ENCODE measurements at places on chromosomes 11 and 22. TPM values are rescaled to one million over a fixed set of nuclear protein-coding genes. Genes with fewer than 3 reads are reported as not detected.

DNA sequence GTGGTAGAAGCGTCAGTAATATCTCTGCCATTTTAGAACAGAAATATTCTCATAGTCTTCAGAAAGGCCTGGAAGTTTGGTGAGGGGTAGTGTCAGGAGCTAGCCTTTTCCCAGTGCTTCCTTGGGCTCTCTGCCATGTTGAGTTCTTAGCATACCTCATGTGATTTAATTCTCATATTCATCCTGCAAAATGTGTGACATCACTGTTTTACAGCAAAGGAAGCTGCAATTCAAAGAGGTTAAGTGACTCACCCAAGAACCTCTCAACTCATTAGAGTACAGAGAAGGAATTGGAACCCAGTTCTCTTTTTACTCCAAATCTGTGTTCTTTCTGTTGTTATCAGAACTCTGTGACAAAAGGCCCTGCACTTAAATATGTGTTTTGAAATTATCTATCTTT is 72.1 kb downstream of the RNF169 start:
- no peak for DNase-seq

GRCh38 chr22:49660794-49661781 is 166.6 kb downstream of the BRD1 start:
- DNase-seq, result no peak

The GRIK4 gene
- total RNA-seq, result 0.05 TPM

GRCh38 chr22:17980638-17981051 is 43.7 kb downstream of the MICAL3 start:
- no peak for DNase-seq

DNA sequence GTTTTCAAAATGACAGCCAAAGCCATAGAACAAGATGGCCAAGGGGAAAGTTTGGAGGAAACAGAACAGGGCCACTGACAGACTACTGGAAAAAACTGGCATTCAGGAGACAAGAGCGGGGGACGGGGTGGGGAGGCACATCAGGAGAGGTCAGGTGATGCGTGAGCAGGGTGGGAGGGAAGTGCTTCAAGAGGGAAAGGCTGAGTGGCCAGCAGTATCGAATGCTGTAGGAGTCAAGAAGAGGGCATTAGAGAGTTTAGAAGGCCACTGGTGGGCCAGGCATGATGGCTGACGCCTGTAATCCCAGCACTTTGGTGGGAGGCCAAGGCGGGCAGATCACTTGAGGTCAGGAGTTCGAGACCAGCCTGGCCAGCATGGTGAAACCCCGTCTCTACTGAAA is 8.2 kb downstream of the GTPBP1 start:
- DNase-seq, result no peak

GRCh38 chr11:22792497-22792896 is 37.1 kb downstream of the SVIP start:
- no peak for DNase-seq

- DNase-seq, result no peak
These were observed 710 bp upstream of the DGCR2 start for GRCh38 chr22:19122752-19123492.

DNA sequence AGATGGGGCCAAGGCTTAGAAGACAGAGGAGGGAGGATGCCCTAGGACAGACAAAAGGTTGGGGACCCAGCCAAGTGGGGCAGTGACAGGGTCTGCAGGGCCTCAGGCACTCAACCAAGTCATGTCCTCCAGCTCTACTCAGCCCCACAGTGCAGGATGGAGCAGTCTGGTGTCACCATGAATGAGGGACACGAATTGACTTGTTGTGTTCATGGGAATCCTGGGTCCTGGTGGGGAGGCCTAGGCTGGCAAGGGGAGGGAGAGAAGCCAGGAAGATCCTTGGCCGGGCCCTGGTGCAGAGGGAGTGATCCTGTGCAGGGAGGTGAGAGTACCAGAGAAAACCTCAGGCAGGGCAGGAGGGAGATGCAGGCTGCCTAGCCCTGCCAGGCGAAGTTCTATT is 12.0 kb downstream of the P2RY6 start:
- DNase-seq, result no peak

GRCh38 chr22:44055805-44056204 is 31.7 kb downstream of the PARVB start:
- no peak for DNase-seq

The CALCA gene
- 0.73 TPM for total RNA-seq

The GRM5 gene
- total RNA-seq, result not detected

- peak; percentile 54 for DNase-seq
These were observed 435 bp upstream of the TAF6L start for GRCh38 chr11:62770778-62771143.

- no peak for DNase-seq
These were observed 184.1 kb upstream of the SYT13 start for GRCh38 chr11:45470151-45470793.
